ENCODE measurements at places on chromosomes 7 and 10. TPM values are rescaled to one million over a fixed set of nuclear protein-coding genes. Genes with fewer than 3 reads are reported as not detected.
A peak's percentile ranks its signal among the peaks of the same experiment; 100 is the strongest.

- no peak for DNase-seq
Measured at GRCh38 chr10:120988751-120989150, 137.6 kb downstream of the WDR11 start.

DNA sequence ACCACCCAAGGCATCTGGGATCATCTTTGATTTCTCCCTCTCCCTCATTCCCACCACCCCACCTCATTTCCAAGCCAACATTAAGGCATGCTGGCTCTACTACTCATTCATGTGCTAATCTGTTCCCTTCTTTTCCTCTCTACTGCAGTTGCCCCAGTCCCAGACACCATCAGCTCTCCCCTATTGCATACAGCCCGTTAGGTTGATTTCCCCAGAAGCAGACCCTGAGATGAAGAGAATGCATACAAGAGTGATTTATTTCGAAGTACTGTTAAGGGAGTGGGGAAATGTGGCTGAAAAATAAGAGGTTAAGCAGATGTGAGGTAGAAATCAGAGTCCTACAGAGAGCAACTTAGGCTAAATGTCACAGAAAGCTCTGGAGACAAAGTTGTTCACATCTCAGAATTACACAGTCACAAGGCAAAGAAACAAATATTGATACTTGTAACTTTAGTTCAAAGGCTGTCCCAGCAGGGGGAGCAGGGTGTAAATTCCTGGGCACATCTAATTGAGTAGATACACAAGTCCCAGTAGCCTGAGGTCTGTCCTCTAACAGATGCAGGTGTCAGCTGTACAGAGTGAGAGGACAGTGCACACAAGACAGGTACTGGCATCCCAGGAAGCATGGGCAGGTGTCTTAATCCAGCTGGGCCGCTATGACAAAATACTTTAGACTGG is 20.9 kb downstream of the AKR1D1 start:
- no peak for DNase-seq

The HTR7 gene
- total RNA-seq: 5.4 TPM

- no peak for DNase-seq
Measured at GRCh38 chr7:136964347-136964746, 95.9 kb downstream of the CHRM2 start.

DNA sequence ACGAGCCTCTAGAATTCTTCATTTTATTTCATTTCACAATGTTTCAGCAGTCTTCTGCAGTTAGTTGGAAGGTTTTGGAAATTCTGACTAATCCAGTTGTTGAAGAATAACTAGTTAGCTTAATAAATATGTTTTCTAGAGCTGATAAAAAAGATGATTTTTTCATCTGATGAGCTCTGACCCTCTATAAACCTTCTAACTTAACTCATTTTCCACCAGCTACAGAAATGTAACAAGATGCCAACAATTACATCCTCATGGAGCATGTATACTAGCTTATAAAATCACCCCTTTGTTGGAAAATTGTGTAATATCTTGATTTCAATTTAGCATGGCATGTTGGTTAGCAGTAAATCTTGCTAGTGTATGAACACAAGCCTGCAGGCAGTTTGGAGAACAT is 33.1 kb downstream of the KAT6B start:
- DNase-seq: no peak

DNA sequence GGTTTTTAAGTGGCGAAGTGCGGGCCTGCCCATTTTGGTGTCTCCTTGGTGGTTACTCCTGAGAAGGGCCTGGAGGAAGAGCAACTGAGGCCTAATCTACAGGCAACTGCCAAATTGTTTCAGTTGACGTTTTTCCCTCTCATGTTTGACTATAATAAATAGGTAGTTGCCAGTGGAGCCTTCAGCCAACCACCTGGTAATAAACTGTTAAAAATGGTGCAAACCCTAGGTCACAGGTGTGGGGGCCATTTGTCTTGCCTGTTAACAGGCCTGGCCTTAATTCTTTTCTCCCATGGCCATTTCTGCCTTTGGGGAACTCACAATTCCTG is 3.7 kb downstream of the IKZF1 start:
- DNase-seq: no peak

DNA sequence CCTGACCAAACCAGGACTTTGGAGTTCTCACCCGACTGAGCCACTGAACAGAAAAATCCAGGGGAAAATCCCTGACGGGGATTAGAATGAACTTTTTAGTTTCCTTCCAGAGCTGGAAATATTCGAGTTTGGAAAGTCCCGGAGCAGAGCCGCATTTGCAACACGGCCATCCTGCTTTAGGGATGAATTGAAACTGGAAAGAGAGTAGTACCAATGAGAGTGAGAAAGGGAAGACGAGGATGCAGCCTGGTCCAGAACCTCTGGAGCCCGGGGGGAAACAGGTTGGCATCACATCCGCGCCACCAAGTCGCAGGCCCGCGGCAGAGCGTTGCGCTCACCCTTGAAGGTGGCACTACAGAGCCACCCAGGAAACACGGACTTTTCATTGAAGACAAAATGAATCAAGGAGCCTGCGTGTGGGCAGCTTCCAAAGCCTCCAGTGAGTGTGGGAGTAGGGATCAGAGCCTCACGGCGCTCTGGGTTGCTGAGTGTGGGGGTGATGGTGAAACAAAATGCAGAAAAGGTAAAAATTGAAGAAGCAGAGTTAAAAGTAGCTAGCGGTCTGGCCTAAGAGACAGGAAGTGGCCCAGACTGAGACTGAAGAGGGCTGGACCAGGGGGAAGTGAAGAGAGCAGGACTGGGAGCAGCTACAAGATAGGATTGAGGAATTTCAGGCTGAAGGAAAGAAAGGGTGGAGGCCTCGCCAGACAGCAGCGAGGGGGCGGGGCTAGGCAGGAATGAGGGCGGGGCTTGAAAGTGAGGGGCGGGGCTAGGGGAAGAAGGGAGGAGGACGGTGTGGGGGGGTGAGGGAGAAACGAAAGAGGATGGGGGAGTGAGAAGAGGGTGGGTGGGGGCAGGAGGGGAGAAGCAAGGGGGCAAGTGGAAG is 1.8 kb downstream of the SMURF1 start:
- peak; percentile 26 for DNase-seq

DNA sequence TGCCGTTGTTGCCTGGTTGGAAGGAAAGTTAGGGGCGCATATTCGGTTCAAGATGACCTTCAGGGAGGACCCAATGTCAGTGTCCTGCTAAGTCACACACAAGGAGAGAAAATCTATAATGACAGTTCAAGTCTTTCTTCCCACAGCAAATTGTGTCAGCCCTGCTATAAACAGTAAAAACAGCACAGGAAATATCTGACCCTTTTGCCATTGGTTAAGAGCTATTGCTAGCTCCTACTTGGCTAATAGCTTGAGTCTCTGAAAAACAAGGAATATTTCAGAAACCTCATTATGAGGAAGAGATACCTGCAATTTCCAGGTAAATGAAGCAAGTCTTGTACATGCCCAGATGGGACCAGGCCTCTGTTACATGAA is 175.6 kb downstream of the SKIDA1 start:
- DNase-seq: no peak

The CDK13 gene
- 107 TPM for total RNA-seq

DNA sequence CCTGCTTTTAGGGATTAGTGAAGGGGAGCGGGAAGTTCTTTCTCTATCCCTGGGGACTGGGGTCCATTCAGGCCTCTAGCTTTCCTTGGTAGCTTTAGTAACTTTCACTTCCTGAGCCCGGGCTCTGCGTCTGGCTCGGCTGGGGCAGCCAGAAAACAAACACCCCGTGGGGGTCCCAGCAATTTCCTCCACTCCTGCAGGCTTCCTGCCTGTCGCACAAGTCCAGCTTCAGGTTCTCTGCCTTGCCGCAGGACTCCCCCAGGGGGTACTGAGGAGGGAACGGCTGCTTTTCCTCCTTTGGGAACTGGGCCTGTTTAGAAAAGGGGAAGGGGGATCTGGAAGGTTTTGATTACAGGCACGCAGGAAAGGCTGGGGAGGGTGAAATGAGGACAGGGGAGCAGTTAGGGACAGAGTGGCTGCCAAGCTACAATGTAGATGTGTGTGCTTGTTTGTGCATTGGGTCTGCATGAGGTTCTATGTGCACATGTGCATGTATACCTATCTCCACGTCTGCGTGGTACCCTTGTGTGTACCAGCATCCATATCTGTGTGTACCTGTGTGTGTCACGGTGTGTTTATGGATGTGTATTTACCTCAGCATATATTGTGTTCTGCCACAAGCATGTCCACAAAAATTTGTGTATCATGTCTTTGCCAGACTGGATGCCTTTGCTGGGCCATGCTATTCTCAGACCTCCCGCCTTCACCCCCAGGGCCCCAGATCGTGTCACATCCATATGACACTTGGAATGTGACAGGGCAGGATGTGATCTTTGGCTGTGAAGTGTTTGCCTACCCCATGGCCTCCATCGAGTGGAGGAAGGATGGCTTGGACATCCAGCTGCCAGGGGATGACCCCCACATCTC is 2.0 kb downstream of the KAZALD1 start:
- no peak for DNase-seq

The NKX6-2 gene
- total RNA-seq: not detected
